ENCODE measurements at places on chromosomes 5 and 9.

GRCh38 chr5:134582281-134582680 lies 50.3 kb downstream of the SAR1B start:
- DNase-seq: no peak

- no peak for DNase-seq
Observed at GRCh38 chr9:93245437-93245970, 61.6 kb downstream of the WNK2 start.

DNA sequence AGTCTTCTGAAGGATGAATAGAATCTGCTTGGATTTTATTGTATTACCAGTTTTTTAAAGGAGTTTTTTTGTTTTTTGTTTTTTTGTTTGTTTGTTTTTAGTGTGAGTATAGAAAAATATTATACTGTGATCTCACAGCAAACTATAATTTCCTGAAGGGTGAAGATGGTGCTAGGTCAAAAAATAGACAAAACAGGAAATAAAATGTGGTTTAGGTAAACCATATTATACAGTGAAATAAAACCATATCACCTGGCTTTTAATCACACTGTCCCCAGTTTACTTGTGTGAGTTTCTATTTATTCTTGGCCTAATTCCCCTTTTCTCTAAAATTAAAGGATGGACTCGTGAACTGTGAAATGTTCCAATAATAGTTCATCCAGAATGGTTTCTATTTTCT lies 841.3 kb upstream of the CTNND2 start:
- DNase-seq: no peak

DNA sequence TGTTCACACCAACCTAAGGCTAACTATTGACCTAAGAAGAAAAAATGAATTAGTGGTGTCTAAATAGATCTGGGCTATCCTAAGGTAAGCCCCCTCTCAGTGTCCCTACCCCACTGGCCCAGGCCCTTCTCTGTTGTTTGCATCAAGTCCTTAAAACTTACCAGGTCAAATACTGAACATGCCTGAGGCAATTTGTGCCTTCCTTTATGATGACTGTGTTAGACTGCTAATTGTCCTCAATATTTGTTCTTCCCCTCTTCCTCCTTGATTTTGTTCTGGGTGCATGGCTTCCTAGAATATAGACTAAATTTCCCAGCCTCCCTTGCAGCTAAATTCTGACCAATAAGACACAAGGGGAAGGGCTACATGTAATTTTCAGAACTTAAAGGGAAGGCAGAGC lies 199.9 kb downstream of the ADAMTS12 start:
- DNase-seq: no peak

GRCh38 chr5:157778121-157778805 lies 34.8 kb downstream of the LSM11 start:
- no peak for DNase-seq

- DNase-seq: no peak
Observed at GRCh38 chr5:91898019-91898418, 514.9 kb upstream of the ARRDC3 start.

DNA sequence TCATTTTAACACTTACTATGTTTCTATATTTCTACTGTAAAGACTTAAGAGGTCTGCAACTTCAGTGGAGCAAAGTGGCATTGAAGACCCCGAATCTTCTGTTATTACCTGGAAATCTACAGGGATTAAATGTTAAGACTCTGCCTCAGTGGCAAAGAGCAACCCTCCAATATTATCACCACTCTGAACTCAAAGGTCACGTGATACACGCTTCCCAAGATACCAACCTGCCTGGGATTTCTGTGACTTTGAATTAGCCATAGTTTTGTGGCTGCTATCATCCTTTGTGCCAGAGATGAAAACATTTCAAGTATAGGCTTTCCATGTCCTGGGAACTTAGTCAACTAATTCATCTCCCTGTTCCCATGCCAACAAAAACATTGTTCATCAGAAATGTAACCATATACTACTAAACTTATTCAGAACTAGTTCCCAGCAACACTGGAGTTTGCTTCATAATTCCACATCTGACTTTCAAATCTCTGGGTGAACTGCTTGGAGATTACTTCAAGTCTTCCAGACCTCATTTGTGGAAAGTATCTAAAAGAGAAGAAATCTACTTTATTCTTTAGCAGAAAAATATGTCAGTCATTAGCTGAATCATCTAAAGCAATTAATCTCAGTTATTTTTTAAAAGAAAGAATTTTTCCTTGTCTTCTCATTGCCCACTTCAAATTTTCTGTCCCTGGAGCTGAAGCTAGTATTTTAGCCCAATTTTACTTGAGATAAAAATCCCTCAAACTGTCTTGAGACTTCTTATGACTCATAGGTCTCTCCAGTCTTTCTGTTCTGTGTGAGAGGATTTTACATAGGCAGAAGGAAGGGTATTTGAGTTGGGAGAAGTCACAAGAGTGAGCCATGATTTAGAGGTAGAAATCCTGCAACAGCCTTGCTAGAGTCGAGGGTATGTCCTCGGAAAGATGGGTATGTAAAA lies 83.0 kb downstream of the ZNF462 start:
- DNase-seq: no peak

DNA sequence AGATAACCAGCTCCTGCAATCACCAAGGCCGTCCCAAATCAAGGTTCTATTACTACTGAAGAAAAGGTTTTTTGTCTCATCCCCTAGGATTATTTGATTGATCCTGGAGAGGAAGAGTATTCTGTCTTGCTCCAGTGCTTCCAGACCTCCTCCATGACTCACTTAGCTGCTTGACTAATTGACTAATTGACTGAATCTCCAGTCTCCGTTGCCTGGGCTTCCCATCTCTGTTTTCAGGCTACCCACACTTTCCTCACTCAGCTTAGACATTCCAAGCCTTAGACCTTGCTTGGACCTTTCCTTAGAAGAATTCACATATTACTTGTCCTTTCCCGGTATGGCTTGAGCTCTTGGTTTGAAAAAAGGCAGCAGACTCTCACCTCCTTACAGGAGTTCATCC lies 60.6 kb downstream of the FRMD3 start:
- DNase-seq: no peak

Measured in H9 (cell line).